ENCODE measurements at places on chromosomes 3 and 15.

GRCh38 chr15:93451265-93451664, 362.3 kb upstream of the RGMA start:
- H3K36me3 ChIP-seq, result no peaks in the 10 kb centered on the region
- no peak for DNase-seq
- no peaks in the 10 kb centered on the region for H3K4me1 ChIP-seq
- no peak overlapping the region for H3K4me3 ChIP-seq
- peaks cover 2% of the 10 kb centered on the region for H3K27me3 ChIP-seq

DNA sequence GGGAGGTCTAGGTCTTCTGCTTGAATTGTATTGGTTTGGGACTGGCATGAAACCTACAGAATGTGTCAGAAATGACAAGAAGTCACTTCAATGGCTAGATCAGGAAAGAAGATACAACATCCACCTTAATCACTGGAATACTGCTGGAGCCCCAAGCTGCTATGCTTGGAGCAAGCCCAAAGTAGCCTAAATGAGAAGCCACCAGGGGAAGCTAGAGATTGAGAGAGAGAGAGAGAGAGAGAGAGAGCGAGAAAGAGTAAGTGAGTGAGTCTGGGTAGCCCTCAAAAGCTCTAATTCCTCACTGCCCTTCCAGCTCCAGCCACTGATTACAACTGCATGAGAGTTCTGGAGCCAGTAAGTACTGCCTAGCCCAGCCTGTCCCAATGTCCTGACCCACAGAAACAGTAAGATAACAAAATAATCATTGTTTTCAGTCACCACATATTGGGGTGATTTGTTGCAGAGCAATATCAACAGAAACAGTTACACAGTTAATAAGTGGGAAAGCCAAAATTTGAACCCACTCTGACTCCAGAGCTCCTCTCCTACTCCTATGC, 529.2 kb upstream of the GOLIM4 start:
- DNase-seq, result no peak
- H3K27ac ChIP-seq, result no peak overlapping the region
- no peaks in the 10 kb centered on the region for H3K4me1 ChIP-seq
- H3K27me3 ChIP-seq, result no peaks in the 10 kb centered on the region
- H3K36me3 ChIP-seq, result no peaks in the 10 kb centered on the region

DNA sequence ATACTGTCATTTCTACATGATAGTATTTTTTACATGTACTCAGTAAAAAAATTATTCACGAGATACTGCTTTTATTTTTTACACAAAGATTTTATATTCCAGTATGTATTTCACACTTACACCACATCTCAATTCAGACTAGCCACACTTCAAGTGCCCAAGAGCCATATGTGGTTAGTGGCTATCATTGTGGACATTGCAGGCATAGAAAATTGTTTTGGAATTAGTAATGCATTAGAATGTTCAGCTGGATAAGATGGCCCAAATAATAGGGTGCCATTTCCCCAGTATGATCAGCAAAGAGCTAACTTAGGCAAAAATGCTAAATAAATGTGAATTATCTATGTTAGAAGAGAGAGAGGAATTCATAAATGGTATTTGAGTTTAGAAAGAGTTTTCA, 203.8 kb upstream of the MCTP2 start:
- no peak overlapping the region for H3K4me3 ChIP-seq
- H3K27me3 ChIP-seq, result no peaks in the 10 kb centered on the region
- no peaks in the 10 kb centered on the region for H3K4me1 ChIP-seq
- DNase-seq, result no peak

DNA sequence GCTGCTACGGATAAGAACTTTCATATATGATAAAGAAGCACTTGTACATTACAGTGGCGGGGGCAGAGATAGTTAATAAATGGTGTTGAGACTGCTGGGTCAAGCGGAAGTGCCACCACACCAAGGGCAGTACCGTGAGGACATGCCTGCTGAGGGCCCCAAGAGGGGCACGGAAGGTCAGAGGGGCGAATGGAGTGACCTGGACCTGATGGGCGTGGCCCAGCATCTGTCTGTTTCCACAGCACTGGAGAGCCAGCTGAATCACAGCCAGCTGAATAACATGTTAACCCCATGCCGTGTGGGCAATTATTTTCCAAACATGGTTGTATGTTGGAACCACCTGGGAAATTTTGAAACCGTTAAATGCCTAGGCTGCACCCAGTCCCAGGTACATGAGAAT, 37.2 kb downstream of the ANKDD1A start:
- no peak overlapping the region for H3K27ac ChIP-seq
- peaks cover 2% of the 10 kb centered on the region for H3K27me3 ChIP-seq
- peaks cover 18% of the 10 kb centered on the region for H3K36me3 ChIP-seq
- H3K4me3 ChIP-seq, result no peak overlapping the region
- H3K4me1 ChIP-seq, result peaks cover 3% of the 10 kb centered on the region

GRCh38 chr3:112873632-112874031, 27.0 kb upstream of the CD200R1L start:
- no peaks in the 10 kb centered on the region for H3K36me3 ChIP-seq
- no peaks in the 10 kb centered on the region for H3K4me1 ChIP-seq
- H3K4me3 ChIP-seq, result no peak overlapping the region
- H3K27ac ChIP-seq, result no peak overlapping the region
- no peaks in the 10 kb centered on the region for H3K27me3 ChIP-seq

DNA sequence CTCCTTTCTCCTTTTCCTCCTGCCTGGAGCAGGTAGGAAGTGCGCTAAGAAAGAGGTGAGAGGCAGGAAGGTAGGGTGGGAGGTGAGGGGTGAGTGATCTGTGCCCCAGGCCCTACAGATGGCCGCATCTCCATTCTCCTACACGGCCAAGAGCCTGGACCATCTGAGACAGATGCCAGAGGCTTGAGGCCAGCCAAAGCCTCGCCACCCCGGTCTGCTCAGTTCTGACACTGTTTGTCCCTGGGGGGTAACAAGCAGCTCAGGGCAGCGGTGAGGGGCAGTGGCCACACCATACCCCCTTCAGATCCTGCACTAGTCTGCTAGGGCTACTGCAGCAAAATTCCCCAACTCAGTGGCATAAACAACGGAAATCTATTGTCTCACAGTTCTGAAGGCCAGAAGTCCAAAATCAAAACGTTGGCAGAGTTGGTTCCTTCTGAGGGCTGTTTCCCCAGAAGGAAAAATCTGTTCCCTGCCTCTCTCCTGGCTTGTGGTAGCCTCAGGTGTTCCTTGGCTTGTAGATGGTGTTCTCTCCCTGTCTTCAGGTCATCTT, 28.4 kb downstream of the ADCY5 start:
- no peaks in the 10 kb centered on the region for H3K4me1 ChIP-seq
- DNase-seq, result no peak
- no peak overlapping the region for H3K4me3 ChIP-seq
- H3K27me3 ChIP-seq, result peaks cover 7% of the 10 kb centered on the region
- H3K36me3 ChIP-seq, result no peaks in the 10 kb centered on the region

DNA sequence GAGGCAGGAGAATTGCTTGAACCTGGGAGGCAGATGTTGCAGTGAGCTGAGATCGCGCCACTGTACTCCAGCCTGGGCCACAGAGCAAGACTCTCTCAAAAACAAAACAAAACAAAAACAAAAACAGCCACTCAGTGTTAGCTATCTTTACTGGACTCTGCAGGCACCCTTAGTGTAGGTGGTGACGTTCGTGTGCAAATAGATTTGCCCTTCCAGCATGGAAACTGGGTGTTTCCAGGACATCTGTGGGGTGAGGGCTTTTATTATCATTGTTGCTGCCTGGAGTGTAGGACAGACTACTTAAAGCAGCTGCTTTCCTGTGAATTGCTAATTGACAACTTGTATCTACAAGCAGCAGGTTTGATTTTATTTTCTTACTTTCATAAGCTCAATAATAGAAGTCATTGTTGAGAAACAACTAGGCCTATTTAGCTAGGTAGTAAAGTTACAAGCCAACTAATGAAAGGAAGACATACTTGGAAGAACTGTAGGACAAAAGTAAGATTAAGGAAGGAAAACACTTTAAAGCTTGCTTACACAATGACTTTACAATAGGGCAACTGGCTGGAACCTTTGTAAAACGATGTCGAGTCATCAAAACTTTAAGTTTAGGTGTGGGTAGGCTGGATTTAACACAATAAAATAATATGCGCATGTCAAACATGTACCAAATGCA, 25.4 kb upstream of the SPPL2A start:
- H3K4me1 ChIP-seq, result peaks cover 4% of the 10 kb centered on the region
- H3K27ac ChIP-seq, result no peak overlapping the region
- H3K36me3 ChIP-seq, result no peaks in the 10 kb centered on the region

GRCh38 chr15:70308735-70309434, 211.2 kb upstream of the TLE3 start:
- H3K36me3 ChIP-seq, result no peaks in the 10 kb centered on the region
- DNase-seq, result no peak
- peaks cover 5% of the 10 kb centered on the region for H3K27me3 ChIP-seq
- H3K4me3 ChIP-seq, result no peak overlapping the region
- H3K27ac ChIP-seq, result no peak overlapping the region
- peaks cover 12% of the 10 kb centered on the region for H3K4me1 ChIP-seq

Data from endothelial cell (in vitro differentiated cells).